Pancreas (tissue), 10 donors: ENCODE measurements at places on chromosomes 12 and 14. TPM values are rescaled to one million over a fixed set of nuclear protein-coding genes. Genes with fewer than 3 reads are reported as not detected.

GRCh38 chr12:133061954-133062353, 18.8 kb upstream of the ZNF140 start:
- H3K27ac ChIP-seq = no peak overlapping the region
- no peak overlapping the region for H3K4me3 ChIP-seq
- H3K36me3 ChIP-seq = no peaks in the 10 kb centered on the region
- DNase-seq = no peak
- H3K27me3 ChIP-seq = no peaks in the 10 kb centered on the region

- H3K4me3 ChIP-seq = no peak overlapping the region
- no peaks in the 10 kb centered on the region for H3K36me3 ChIP-seq
- no peaks in the 10 kb centered on the region for H3K4me1 ChIP-seq
- no peaks in the 10 kb centered on the region for H3K27me3 ChIP-seq
- no peak overlapping the region for H3K27ac ChIP-seq
Observed at GRCh38 chr14:60839657-60840056, 105.1 kb downstream of the MNAT1 start.

GRCh38 chr12:124369055-124369826, 74.3 kb downstream of the RFLNA start:
- H3K27ac ChIP-seq = peak overlapping the region; percentile 95
- peak; percentile 95 for DNase-seq
- peaks cover 9% of the 10 kb centered on the region for H3K36me3 ChIP-seq
- peaks cover 36% of the 10 kb centered on the region for H3K4me1 ChIP-seq
- H3K4me3 ChIP-seq = no peak overlapping the region

GRCh38 chr14:32417956-32418552, 89.0 kb downstream of the AKAP6 start:
- H3K36me3 ChIP-seq = no peaks in the 10 kb centered on the region
- H3K4me3 ChIP-seq = no peak overlapping the region
- peak; percentile 13 for DNase-seq
- no peak overlapping the region for H3K27ac ChIP-seq

- peak; percentile 39 for DNase-seq
- peaks cover 4% of the 10 kb centered on the region for H3K4me1 ChIP-seq
- peaks cover 7% of the 10 kb centered on the region for H3K27me3 ChIP-seq
- no peak overlapping the region for H3K27ac ChIP-seq
- no peaks in the 10 kb centered on the region for H3K36me3 ChIP-seq
- no peak overlapping the region for H3K4me3 ChIP-seq
Observed at GRCh38 chr12:130104571-130105106, 57.6 kb upstream of the FZD10 start.

DNA sequence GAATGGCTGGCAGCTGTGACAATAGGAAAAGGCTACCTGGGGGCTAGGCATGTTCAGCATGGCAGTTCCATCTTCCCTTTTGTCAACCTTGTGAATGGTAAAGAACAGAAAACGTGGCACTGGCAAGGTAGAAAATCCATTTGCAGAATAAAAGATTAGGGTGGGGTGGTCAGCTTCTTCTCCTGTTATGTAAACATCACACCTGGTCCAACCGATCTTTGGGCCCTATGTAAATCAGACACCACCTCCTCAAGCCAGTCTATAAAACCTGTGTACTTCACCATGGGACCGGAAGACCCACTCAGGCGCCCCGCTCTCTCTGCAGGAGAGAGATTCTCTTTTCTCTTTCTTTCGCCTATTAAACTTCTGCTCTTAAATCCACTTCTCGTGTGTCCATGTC, 19.6 kb upstream of the TMEM30B start:
- DNase-seq = no peak
- H3K27me3 ChIP-seq = no peaks in the 10 kb centered on the region
- H3K36me3 ChIP-seq = no peaks in the 10 kb centered on the region
- no peak overlapping the region for H3K27ac ChIP-seq
- H3K4me3 ChIP-seq = no peak overlapping the region

- DNase-seq = no peak
- H3K27me3 ChIP-seq = no peaks in the 10 kb centered on the region
- no peaks in the 10 kb centered on the region for H3K36me3 ChIP-seq
Observed at GRCh38 chr12:63811334-63811733, 31.6 kb downstream of the RXYLT1 start.

GRCh38 chr12:96120359-96121100, 73.6 kb upstream of the ELK3 start:
- H3K36me3 ChIP-seq = no peaks in the 10 kb centered on the region
- peak; percentile 24 for DNase-seq
- H3K27me3 ChIP-seq = no peaks in the 10 kb centered on the region
- H3K27ac ChIP-seq = no peak overlapping the region
- no peaks in the 10 kb centered on the region for H3K4me1 ChIP-seq

DNA sequence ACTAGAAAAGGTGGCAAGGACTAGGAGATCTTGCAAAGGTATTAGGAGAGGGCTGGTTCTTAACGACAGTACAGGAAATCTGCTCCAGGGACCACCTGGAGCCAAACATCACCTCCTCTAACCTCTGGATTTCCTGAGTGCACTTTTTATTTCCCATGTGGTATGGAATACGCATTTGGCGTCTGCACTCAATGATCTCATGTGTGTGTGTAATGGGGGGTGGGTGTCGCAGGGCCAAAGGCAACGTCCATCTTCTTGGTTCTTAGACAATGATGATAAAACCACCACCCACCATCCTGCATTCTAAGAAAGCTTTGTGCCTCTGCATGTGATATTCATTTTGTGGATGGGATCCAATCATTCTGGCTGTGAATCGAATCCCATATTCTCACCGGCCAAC, 68.8 kb downstream of the CLMN start:
- H3K4me3 ChIP-seq = no peak overlapping the region
- H3K27me3 ChIP-seq = no peaks in the 10 kb centered on the region
- H3K36me3 ChIP-seq = no peaks in the 10 kb centered on the region
- no peak for DNase-seq
- H3K27ac ChIP-seq = no peak overlapping the region

GRCh38 chr14:91919814-91920213, 27.7 kb downstream of the FBLN5 start:
- no peaks in the 10 kb centered on the region for H3K27me3 ChIP-seq
- no peak overlapping the region for H3K4me3 ChIP-seq
- no peaks in the 10 kb centered on the region for H3K4me1 ChIP-seq
- DNase-seq = no peak

DNA sequence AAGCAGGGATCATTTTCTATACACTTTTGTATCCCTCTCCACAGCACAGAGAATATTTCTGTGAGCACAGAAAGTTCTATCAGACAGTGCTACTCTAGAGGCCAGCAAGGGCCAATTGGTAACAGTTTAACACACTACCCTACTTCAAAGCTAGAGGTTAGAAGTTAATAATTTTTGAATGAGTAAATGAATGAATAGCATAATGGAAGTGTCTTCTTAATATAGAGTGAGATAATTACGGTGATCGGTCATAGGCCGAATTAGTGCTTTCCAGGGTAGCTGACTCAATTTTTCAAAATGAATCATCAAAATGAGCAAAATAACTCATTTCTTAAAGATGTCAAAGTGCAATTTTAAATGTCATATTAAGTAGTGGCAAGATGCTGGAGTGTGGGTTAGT, 67.0 kb upstream of the CCDC198 start:
- DNase-seq = no peak
- H3K27me3 ChIP-seq = no peaks in the 10 kb centered on the region
- no peaks in the 10 kb centered on the region for H3K36me3 ChIP-seq
- H3K4me3 ChIP-seq = no peak overlapping the region

DNA sequence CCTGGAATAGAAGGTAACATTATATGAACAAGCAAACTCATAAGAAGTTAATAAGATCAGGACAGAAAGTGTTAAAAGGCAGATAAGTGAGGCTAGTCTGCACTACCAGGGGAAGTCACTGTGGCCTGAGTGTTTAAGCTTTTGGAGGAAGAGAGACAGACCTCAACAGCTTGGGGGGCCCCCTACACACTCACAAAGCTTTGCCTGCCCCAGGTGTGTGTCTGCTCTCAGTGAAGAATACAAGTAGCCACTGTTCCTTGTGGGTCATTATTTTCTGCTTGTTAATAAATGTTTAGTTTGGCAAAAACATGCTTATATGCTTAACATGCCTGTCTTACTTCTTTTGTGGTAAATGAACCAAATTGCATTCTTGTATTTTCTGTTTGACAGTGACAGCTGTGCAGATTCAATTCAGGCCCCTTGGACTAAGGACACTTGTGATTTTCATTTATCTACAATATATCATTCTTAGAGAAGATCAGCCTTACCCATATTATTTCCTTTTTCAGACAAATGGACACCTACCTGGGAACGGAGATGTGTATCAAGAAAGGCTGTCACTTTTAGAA, 50.7 kb upstream of the C12orf71 start:
- H3K4me1 ChIP-seq = no peaks in the 10 kb centered on the region
- no peak overlapping the region for H3K27ac ChIP-seq
- H3K4me3 ChIP-seq = no peak overlapping the region
- H3K27me3 ChIP-seq = no peaks in the 10 kb centered on the region

- peak; percentile 92 for DNase-seq
- H3K36me3 ChIP-seq = no peaks in the 10 kb centered on the region
- no peaks in the 10 kb centered on the region for H3K27me3 ChIP-seq
Observed at GRCh38 chr12:106303202-106303820, 778 bp downstream of the TCP11L2 start.

DNA sequence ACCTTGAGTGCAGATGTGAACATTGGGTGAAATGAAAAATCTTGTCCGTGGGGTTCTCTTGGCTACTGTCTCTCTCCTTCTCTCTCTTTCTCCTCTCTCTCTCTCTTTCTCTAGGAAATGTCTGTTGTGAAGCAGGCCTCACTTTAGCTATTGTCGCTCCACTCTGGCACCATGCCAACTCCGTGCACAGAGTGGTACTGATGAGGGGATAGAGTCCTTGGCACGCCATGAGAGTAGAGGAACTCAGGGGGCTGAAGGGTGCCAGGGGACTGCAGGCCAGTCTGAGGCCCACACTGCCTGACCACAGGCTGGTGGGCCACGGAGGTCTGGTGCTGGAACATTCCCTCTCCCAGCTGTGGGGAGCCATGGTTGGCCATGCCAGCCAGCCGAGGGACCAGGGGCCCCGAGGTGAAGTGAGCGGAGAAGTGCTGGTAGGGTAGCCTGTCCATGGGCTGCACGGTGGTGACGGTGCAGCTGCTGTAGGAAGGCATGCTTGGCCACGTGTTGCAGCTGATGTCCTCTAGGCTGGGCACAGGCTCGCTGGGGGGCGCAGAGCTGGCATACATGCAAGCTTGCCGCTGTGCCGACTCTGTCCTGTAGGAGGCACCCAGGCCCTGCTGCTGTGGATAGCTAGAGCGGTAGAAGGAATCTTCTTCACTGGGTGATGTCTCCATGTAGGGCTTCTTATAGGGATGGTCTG, 50.4 kb downstream of the TBX5 start:
- H3K27ac ChIP-seq = no peak overlapping the region
- no peaks in the 10 kb centered on the region for H3K36me3 ChIP-seq
- no peak for DNase-seq
- H3K4me1 ChIP-seq = no peaks in the 10 kb centered on the region
- no peaks in the 10 kb centered on the region for H3K27me3 ChIP-seq

DNA sequence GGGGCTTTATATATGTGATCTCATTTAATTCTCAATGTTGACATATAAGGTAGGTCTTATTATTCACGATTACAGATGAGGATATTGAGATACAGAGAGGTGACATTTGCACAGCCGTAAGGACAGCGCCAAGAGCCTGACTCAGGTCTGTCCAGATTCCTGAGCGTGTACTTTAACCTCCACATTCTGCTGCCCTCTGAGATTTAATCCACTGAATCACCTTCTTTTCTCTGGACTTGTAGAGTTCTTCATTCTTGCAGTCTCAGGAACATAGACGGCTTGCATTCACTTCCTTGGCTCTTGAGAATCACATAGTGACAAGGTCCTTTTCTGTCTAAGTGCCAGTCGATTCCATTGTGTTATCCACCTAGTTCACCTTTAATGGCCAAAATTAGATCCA, 141.0 kb upstream of the ARHGAP5 start:
- DNase-seq = no peak
- H3K27ac ChIP-seq = no peak overlapping the region
- no peak overlapping the region for H3K4me3 ChIP-seq
- H3K36me3 ChIP-seq = no peaks in the 10 kb centered on the region
- H3K27me3 ChIP-seq = no peaks in the 10 kb centered on the region

GRCh38 chr14:35879151-35879648, 53.1 kb downstream of the BRMS1L start:
- H3K4me1 ChIP-seq = no peaks in the 10 kb centered on the region
- H3K27me3 ChIP-seq = no peaks in the 10 kb centered on the region
- no peaks in the 10 kb centered on the region for H3K36me3 ChIP-seq
- no peak overlapping the region for H3K4me3 ChIP-seq
- DNase-seq = no peak

Gene SLC4A8
- 3.1 TPM for total RNA-seq

Gene PTGDR
- 0.04 TPM for total RNA-seq

Gene ADSS1
- 5.7 TPM for total RNA-seq

Gene SYNE3
- total RNA-seq = 3.4 TPM

Gene LRRC43
- 0.64 TPM for total RNA-seq

Gene PHETA1
- 25.0 TPM for total RNA-seq

Gene IFT81
- total RNA-seq = 3.7 TPM

Gene SYT1
- 0.37 TPM for total RNA-seq

Gene ANG
- total RNA-seq = 9.8 TPM

Gene PMCH
- total RNA-seq = not detected
